ENCODE measurements at places on chromosomes 1 and 21.

DNA sequence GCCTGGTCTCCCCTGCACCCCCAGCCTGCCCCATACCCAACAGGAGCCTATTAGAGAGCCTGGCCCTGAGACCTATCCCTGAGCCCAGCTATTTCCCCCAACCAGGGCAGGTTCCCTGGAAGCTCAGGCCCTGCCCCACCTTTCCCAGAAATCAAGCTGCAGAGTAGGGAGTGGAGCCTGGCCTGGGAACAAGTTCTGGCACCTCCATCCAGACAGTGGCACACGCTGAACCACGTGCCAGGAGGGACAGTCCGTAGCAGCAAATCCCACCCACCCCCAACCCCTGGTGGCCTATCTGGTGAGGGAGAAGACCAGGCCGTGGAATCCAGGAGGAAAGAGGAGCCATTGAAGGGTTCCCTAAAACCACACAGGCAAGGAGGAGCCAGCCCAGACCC, 22.6 kb downstream of the TNNT2 start:
- no peak for DNase-seq

DNA sequence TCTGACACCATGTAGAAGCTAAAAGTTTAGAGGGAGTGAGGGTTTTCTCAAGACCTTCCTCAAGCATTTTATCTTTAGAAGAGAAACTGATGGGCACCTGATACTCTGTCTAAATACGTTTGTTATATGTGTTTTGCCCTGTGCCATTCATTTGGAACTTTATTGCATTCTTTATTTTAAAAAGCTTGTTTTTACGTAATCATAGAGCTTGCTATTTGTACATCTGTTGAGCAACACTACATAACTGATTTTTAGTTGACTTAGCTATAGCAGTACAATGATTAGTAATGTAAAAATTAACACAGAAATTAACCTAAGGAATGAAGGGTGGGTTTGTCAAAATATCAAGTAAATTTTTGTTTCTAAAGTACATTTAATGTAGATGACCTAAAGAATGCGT, 88.5 kb downstream of the RUNX3 start:
- DNase-seq = no peak

- DNase-seq = no peak
These were observed 212.7 kb upstream of the ESRRG start for GRCh38 chr1:216935901-216936300.

- no peak for DNase-seq
These were observed 15.0 kb upstream of the VAMP4 start for GRCh38 chr1:171756856-171757255.
